ENCODE measurements at places on chromosomes 1 and 21.

- DNase-seq: no peak
These were observed 149.7 kb downstream of the PGBD5 start for GRCh38 chr1:230276401-230276800.

GRCh38 chr1:156431769-156432668, 63.0 kb downstream of the RHBG start:
- no peak for DNase-seq

- DNase-seq: no peak
These were observed 16.2 kb upstream of the TTLL10 start for GRCh38 chr1:1157426-1157913.

DNA sequence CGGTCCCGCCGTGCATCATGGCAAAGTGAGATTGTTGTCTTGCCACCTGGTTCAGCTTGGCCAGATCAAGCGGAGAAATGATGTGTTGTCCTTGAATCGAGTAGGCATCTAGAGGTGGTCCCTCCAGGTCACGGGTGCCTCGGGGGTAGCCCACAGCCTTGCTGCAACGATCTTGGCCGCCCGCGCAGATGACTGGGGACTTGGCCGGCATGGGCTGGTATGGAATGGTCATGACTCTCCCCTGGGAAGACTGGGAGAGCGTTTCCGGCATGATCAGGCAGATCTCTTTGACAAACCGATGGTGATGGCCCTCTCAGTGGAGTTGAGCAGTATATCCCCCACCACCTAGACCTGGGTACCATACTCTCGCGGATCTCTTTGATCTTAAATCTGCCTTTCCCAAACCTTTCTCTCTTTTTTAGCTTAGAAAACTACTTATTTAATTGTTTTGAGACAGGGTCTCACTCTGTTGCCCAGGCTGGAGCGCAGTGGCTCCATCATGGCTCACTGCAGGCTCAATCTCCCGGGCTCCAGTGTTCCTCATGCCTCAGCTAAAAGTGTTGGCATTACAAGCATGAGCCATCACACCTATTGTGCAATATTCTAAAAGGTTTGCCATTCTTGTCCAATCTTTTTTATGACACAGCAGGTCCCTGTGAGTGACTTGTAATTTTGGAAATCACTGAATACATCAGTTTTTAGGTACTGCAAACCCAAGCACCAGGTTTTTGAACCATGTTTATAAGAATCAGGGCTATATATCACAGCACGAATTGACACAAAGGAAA, 9.4 kb upstream of the ELAPOR1 start:
- no peak for DNase-seq
